M059J (cell line): ENCODE measurements at places on chromosomes 3 and 15. TPM values are rescaled to one million over a fixed set of nuclear protein-coding genes. Genes with fewer than 3 reads are reported as not detected.
A peak's percentile ranks its signal among the peaks of the same experiment; 100 is the strongest.

The GABRR3 gene
- total RNA-seq, result not detected in 2 replicates

The CNTN3 gene
- not detected in 2 replicates for total RNA-seq

The HGD gene
- total RNA-seq, result not detected in 2 replicates

The CDHR4 gene
- total RNA-seq, result not detected in 2 replicates

DNA sequence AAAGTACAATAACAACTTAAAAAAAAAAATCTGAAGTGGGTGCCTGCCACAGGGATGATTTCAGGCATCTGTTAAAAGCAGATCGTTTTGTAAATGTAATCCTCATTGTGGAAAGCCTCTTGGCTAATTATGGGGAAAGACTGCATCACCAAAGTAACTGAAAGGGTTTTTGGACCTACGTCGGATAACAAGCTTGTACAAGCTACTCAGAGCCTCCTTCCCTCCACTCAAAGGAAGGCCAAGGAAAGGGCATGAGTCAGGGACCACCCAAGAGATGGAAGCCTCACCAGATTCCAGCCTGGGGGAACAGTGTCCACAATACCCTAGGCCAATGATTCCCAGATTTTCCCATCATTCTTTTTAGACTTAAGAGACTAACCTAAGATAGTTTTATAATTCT lies 84.3 kb downstream of the ATP1B3 start:
- DNase-seq, result peak; percentile 75

DNA sequence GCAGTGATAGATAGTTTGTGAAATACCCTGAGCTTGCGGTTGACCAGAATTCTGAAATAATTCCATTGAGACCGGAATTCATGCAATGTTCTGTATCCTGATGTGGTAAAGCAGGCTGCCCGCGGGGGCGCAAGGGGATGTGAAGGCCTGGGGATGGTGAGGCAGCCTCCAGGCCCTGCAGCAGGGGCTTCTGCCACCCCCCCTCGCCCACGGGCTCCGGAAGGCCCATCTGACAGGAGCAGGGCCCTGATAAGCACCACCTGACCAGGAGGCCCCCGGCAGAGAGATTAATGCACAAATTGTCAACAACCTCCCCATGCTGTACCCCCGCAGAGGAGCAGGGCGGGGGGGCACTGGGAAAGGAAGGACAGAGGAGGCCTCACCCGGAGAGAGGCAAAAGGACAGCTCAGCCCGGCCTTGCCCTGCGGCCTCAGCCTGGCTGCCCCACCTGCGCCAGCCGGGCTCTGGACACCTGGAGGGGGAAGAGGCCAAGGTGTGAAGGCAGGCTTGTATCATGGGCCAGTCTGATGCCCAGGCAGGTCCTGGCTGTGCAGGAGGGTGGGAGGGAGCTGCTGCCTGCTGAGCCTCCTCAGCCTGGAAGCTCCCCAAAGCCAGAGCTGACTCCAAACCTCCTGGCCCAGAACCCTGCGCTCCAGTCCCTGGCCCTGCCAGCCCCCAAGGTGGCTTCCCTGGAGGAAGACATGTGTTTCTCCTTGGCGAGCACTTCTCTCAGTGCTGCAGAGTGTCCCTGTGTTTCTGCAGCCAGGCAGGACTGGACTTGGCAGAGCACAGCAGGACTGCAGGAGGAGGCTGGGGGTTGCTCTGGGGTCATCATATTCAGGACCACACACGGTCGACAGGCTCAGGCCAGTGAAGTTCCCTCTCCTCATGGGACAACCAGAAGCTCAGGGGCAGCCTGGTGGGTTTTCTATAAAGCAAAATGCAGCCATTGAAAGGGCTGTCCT lies 46.5 kb downstream of the RPN1 start:
- no peak for DNase-seq

DNA sequence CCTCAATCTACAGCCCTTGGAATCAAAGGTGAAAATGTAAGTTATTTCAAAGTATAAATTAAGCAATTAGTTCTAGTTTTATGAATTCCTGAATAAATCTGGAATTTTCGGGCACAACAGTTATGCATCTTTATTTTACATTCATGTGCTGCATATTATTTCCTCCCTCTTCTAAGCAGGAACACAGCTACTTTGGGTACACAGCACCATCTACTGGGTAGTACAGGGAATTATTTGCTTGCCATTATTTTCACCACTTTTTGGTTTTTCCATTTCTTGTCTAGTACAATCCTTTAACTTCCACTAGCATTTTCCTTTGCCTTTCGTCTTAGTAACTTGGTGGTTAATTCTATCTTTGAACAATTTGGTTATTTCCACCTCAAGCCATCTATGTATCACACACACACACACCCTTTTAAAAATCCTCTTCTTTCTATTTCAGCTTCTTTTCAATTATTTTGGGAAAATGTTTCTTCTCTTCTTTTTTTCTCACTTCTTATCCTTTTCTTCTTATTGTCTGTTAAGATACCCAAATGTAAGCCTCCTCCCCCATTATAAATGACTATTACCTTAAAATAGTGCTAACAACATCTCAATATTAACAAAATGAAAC lies 451.0 kb downstream of the MFSD1 start:
- DNase-seq, result peak; percentile 80

DNA sequence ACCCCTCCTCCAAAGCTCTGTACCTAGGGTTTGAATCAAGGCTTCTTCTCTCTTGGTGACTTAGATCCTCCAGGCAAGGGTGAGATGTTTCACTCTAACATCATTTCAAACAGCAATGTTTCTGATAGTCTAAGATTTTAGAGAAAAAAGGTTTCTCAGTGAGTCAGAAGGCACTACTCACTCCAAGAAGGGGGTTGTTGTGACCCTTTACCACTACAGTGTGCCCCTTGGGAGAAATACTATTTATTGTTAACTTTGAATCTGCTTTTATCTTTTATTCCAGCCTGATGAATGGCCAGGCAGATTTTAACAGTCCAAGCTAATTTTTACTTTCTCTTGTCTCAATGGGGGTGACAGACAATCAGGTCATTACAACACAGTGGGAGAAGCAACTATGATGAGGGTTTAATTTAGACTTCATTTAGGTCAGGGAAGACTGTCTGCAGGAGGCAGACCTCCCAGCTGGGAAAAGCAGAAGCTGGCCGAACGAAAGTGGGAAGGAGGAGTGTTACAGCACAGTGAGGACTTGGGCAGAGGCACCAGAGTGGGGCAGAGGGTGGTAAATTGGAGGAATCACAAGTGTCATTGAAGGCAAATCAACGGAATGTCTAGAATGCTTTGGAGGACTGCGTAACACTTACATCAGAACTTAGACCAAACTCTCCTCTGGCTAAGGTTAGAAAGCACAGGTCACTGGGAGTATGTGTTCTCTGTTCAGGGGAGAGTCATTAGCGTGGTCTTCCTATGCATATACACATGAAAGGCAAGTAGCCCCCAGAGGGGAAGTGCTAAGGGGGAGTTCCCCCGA lies 21.2 kb downstream of the ZNF860 start:
- DNase-seq, result no peak

DNA sequence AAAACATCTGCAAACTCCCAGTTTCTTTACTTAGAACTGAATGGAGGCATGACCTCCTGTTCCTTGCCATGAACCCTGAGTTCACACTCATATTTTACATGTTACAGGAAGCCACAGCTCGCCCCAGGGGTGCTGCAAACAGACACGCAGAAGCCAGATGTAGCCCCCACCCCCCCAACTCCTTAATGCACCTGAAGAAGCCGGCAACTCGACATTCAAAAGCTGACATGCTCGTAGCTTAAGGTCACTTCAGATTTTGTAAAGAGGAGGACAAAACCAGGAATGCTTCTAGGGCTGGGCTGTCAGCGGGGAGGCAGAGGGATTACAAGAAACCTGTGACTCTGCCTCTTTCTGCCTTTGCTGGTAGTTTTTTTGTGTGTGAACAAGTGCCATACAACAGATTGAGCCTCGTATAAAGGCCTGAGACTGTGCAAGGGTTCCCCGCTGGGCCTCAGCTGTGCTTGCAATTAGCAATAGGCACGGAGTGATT lies 42.0 kb upstream of the FEZF2 start:
- no peak for DNase-seq

GRCh38 chr15:83094583-83094982 lies 12.9 kb upstream of the TM6SF1 start:
- no peak for DNase-seq

DNA sequence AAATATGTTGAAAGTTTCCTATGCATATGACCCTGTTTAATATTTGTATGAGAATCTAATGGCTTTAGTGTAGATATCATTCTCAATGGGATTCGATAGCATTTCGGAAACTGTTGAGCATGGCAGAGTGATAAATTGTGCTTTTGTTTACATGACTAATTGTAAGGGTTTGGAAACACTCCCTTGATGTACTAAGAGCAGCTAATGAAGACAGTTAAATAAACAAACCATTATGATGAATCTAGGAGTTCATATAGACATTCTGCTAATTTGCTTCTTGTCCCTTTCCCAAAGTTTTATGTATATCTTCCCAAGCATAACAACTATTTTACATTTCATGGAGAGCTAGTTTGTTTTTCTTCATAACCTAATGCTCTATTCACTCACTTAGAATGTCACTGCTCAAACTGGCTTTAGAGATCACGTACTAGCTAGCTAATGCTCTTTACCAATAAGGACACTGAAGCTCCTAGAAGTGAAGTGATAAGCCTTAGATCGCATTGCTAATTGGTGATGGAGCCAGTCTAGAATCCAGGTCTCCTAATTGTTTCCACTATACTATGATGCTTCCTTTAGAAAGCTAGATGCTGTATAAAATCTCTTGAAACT lies 140.8 kb downstream of the TP63 start:
- peak; percentile 57 for DNase-seq

GRCh38 chr3:41288785-41289184 lies 89.5 kb downstream of the CTNNB1 start:
- DNase-seq, result no peak
